NCI-H2029 treated with DMSO at 0.1 percent for 48 hours (cell line): ENCODE measurements at places on chromosomes 13 and 19.

DNA sequence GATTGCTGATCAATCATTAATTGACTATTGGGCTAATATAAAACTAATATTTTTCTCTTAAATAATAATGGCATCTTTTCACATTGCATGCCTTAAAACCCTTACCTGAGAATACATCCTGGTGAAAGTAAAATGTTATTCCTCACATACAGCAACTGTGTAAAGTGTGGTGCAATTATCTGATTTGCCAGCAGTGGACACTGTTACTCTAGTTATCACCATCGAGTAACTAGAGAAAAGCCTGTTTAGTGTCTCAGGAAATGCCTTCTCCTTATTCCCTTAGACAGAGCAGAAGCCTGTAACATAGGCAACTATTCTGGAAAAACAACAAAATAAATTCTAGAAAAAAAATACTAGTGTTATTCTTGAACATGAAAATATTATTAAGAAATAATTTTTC is 459.8 kb downstream of the FGF14 start:
- no peak for DNase-seq

DNA sequence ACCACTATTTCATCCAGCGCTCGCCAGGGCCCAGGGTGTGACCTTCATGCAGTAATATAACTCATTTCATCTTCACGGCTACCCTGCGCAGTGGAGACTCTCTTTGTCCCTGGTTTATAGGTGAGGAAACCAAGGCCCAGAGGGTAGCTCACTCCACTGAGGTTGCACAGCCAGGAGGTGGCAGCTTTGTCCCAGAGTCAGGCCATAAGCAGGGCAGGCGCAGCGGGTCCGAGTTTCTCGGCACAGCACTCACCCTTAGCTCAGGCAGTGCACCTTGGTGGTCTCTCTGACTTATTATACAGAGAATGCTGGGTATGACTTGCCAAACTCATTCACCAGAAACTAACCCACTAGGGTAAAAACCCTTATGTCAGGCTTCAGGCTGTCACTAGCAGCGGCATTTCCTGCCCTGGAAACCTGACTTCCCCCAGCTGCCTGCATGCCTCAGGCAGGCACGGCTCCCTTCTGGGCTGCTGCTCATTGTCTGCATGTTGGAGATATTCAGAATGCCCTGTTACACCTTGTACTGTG is 24.5 kb downstream of the PPP5C start:
- DNase-seq: no peak

DNA sequence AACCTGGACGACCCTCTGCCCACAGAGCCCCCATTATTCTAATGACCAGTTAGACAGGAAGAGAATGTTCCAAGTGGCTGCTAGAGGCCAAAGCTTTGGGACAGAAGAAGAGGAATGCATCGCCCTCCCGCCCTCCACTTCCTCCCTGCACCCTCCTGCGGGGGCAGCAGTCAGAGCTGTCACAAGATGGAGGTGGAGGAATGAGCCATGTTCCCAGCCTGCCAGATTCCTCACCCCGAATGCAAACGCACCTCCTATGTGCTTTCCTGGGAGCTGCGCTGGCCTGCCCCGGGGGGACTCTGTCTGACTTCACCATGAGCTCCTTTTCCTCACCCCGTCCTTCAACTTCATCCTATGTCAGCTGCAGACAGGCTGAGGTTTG is 1.7 kb downstream of the YJEFN3 start:
- no peak for DNase-seq

DNA sequence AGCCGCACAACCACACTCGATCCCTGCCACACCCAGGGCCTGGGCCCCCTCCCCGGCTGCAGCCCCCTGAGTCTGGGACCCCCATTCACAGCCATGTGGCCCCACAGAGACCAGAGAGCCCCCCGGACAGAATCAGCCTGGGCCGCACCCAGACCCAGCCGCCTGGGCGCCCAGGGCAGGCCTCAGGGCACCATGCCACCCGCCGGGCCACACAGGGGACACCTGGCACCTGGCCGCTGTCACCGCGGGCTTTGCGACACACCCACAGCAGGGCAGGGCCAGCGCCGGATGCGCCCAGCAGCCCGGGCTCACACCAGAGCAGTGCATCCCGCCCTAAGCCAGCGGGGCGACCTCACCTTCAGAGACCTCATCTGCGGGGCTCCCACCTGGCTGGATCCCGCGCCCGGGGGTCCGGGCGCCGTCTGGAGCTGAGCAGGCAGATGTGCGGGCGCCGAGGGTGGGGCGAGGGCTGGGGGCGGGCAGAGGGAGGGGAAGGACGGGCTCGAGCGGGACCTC is 443 bp downstream of the TBXA2R start:
- no peak for DNase-seq

GRCh38 chr19:10453852-10454251 is 33.5 kb downstream of the PDE4A start:
- no peak for DNase-seq

DNA sequence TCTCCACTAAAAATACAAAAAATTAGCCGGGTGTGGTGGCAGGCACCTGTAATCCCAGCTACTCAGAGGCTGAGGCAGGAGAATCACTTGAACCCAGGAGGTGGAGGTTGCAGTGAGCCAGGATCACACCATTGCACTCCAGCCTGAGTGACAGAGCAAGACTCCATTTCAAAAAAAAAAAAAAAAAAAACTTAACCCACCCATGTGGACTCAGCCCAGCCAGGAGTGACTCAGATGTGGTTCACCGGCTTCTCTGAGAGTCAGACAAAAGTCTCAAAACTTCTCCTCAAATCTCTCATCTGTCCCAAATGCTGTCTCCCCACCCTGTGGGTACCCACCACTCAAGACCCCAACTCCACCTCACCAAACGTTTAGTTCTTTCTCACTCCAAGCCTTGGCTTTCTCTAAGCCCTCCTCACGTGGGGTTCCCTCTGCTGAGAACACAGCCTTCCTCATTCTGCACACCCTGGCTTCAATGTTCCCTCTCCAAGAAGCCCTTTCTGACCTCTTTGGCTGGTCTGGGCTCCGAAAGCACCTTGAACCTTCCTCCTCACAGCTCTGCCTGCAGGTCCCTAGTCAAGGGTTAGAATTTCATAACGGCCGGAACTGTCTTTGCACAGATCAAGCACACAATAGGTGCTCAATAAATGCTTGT is 11.1 kb upstream of the RAB3A start:
- DNase-seq: no peak

- no peak for DNase-seq
These were observed 4.6 kb downstream of the RBM26 start for GRCh38 chr13:79401259-79402070.

- no peak for DNase-seq
These were observed 3.4 kb downstream of the ACP4 start for GRCh38 chr19:50793558-50794065.

DNA sequence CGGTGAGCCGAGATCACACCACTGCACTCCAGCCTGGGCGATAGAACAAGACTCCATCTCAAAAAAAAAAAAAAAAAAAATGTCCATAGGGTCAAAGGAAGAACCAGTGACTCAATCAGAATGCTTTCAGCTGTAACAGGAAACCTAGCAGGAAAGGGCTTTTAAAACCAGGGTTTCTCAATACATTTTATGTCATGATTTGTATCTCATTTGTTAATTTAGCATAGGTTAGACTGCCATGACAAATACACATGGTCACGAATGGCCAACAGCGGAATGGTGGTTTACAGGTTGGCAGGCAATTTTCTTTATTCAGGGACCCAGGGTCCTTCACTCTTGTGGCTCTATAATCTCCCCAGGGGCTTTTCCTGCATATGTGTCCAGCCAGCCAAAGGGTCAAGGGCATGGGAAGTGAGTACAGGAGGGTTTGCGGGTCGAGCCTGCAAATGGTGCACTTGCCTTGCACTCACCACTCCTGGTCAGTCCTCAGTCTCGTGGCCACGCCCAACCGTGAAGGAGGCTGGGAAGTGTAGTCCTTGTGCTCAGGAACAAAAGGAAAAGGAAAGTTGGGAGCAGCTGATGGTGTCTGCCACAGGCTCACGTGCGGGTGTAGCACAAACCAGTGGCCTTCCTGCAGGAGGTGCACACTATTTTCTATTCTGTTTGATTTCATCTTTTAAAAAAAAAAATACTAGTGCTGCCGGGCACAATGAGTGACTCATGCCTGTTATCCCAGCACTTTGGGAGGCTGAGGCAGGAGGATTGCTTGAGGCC is 14.8 kb downstream of the DHX34 start:
- DNase-seq: no peak

- no peak for DNase-seq
These were observed 1.0 kb upstream of the PGLS start for GRCh38 chr19:17510220-17510993.

GRCh38 chr13:84481958-84482357 is 599.7 kb upstream of the SLITRK1 start:
- no peak for DNase-seq

DNA sequence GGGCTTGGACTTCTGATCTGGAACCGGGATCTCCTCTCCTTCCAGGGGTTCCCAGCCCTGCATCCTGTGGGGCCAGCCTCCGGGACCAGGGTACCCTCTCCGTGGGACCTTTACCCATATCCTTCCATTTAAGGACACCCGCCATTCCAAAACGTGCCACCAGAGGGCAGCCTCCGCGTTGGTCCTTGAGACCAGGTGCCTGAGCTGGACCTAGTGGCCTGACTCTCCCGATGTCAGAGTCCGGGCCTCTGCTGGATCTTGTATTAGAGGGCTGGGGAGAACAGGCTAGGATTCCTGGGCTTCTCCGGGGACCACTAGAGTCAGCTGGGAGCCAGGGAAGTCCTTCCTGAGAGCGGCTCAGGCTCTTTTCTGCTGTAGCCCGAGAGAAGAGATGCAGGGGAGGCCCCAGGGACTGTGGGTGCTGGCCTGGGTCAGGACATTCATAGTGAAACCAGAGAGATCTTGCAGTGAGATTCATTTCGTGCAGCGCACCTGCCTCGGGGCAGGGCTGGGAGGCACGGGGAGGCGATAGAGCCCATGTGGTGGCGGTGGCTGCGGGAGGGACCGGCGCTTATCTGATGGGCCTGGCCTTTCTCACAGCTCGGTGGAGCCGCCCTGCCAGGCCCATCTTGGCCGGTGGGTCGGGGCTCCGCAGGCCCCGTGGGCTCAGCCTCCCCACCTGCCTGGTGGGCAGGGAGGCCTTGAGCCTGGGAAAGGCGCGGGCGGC is 9.8 kb upstream of the SLC7A10 start:
- DNase-seq: peak; percentile 56

- DNase-seq: no peak
These were observed 53.7 kb upstream of the MAB21L1 start for GRCh38 chr13:35530147-35530546.

DNA sequence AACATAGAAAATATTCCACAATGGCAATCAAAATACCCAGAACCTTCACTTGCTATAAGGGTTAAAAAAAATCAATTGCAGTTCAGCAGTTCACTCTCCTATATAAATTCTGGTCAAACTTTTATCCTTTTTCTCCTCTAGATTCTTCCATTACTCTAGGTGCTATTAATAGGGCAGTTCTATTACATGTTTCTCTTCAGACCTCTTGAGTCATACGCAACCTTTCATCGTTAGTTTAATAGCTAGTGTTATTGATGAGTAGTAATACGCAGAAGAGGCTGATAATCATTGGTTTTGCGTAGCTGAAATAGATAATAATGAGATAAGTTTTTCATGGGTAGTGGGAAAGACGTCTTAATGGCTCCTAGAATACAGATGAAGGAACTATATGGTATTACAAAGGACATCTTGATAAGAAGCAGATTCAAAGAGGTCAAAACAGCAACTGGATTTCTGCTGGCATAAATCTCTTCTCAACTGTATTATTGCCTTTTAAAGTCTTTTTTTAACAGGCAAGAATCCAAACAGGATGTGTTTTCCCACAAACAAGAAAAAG is 118.3 kb upstream of the STARD13 start:
- DNase-seq: no peak

DNA sequence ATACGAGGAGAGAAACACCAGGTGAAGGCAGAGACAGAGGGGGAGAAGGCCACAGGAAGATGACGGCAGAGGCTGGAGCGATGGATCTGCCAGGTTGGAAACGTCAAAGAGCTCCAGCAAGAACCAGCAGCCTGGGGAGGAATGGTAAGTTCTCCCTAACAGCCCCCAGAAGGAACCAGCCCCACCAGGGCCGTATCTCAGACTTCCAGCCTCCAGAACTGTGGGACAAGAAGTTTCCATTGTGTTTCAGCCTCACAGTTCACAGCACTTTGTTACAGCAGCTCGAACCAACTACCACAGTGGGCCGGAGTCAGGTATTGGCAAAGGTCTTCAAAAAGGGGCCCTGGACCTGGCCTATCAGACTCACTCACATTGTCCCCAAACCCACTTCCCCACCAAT is 89.2 kb upstream of the GPR183 start:
- DNase-seq: no peak

GRCh38 chr19:2271234-2272103 is 10.5 kb downstream of the PEAK3 start:
- DNase-seq: no peak
